ENCODE measurements at places on chromosomes 7 and 10. TPM values are rescaled to one million over a fixed set of nuclear protein-coding genes. Genes with fewer than 3 reads are reported as not detected.

CDK6 gene
- polyA plus RNA-seq, result 1.8 TPM

EMX2 gene
- polyA plus RNA-seq, result 14.4 TPM

PDK4 gene
- polyA plus RNA-seq, result 156 TPM

GRID2IP gene
- polyA plus RNA-seq, result 0.15 TPM

IPMK gene
- 2.3 TPM for polyA plus RNA-seq

DNA sequence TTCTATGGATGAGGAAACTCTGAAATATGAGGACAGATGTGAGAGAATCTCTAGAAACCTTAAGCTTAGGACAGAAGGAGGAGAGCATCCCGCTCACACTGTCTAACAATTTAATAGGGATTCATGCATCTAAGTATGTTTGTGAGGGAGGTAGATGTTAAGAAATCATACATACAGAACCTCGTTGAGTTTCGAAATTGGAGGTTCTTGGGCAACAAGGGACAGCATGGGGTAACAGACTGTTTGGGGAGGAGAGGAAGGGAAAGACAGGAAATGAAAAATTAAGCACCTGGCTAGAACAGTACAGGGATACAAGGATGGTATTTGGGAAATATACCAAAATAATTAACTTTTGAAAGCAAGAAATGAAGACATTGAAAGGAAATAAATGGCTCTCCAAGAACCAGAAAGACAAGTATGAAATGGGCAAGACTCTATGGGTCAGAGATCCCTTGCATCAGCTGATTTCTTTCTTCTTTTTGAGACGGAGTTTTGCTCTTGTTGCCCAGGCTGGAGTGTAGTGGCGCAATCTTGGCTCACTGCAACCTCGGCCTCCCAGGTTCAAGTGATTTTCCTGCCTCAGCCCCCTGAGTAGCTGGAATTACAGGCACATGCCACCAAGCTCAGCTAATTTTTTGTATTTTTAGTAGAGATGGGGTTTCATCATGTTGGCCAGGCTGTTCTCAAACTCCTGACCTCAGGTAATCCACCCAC lies 207.9 kb downstream of the CTNNA3 start:
- no peak overlapping the region for H3K27ac ChIP-seq
- DNase-seq, result no peak
- no peaks in the 10 kb centered on the region for H3K27me3 ChIP-seq
- no peaks in the 10 kb centered on the region for H3K4me1 ChIP-seq
- no peaks in the 10 kb centered on the region for H3K36me3 ChIP-seq
- H3K4me3 ChIP-seq, result no peak overlapping the region

DNA sequence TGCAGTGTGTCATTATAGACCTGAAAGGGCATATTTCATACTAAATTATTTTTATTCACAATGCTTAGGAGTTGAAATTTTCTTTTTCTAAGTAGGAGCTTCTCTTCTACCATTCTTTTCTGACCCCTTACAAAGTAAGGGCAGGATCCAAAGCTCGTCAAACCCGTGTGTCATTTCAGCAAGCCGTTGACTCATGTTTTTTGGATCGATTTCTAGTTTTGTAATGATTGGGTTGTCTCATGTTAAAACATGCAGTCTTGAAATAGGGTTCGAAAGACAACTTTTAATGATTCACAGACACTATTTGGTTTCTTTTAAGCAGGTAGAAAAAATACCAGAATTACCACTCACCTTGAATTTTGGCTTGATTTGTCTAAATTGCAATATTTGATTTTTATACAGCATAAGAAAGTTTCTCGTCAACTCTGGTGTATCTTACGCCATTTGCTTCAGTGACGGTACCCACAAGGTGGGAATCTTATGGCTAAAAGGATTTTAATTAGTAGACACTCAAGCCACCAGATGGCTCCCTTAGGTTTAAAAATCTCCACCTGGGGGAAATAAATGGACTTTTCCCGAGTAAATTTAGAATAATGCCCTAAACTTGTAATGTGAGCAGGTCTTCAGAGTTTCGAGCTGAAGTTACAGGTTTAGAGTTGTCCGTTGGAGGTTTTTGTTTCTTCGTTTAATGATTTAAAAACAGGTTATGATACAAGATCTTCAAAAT lies 283.4 kb downstream of the CCDC3 start:
- no peaks in the 10 kb centered on the region for H3K4me1 ChIP-seq
- no peak for DNase-seq
- H3K4me3 ChIP-seq, result no peak overlapping the region
- no peaks in the 10 kb centered on the region for H3K36me3 ChIP-seq
- no peak overlapping the region for H3K27ac ChIP-seq

DNA sequence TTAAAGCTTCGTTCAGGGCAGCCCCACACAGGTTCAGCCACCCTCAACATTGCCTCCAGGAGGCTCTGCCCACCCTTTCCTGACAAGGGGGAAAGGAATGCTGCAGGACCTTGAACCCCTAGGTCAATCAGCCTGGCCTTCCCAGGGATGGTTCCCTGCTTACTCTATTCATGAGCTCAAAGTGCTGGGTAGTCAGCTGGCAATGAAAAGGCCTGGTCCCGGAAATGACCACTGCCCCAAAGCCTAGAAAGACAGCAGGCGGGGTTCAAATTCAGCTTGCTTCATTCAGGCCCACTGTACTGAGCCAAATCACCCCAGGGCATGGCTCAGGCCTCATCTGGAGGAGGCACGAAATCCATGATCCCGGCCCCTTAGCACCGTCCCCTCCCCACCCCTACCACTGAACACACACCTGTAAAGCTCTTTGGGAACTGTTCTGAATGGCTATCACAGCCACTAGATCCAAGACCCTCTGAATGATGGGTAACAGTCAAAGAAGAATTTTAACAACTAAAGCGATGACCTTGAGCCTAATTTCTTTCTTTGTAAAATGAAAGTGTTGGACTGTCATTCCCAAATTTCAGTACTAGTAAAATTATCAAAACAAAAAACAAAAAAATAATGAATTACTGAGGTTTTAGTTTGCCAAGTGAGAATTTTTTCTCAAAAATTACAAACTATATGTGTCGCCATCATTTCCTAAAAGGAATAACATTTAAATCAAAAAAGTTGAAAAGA lies 1.0 kb downstream of the URGCP start:
- no peaks in the 10 kb centered on the region for H3K27me3 ChIP-seq
- no peaks in the 10 kb centered on the region for H3K36me3 ChIP-seq
- peak overlapping the region; percentile 81 for H3K4me3 ChIP-seq
- DNase-seq, result no peak
- H3K27ac ChIP-seq, result no peak overlapping the region
- H3K4me1 ChIP-seq, result peaks cover 12% of the 10 kb centered on the region

DNA sequence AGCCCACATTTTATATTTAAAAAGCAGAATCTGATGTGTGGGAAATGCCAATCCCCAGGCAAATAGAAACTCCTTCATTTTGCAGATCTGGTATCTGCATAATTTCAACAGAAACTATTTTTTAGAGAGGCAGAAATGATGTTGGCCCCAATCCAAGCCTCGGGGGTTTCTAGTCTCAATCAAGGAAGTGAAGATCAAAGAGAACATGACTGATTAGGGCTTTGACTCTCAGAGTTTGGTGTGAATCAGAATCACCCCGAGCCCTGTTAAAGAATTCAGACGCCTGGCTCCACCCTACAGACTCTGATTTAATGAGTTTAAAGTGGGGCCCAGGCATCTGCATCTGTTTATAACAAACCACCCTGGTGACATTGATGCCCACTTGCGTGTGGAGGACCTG lies 36.7 kb upstream of the UBE2H start:
- H3K4me1 ChIP-seq, result peaks cover 2% of the 10 kb centered on the region
- H3K4me3 ChIP-seq, result no peak overlapping the region
- no peak overlapping the region for H3K27ac ChIP-seq
- no peaks in the 10 kb centered on the region for H3K36me3 ChIP-seq
- no peaks in the 10 kb centered on the region for H3K27me3 ChIP-seq
- no peak for DNase-seq

DNA sequence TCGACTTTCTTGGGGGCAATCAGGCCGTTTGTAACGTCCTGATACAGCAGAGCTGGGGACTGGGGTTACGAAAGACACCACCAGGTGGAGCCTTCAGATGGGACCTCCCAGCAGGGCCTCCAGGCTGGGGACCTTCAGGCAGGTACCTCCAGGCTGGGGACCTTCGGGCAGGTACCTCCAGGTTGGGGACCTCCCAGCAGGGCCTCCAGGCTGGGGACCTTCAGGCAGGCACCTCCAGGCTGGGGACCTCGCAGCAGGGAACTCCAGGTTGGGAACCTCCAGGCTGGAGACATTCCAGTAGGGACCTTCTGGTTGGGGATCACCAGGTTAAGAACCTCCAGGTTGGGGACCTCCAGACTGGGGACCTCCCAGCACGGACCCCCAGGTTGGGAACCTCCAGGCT lies 23.5 kb upstream of the GPR146 start:
- no peak overlapping the region for H3K4me3 ChIP-seq
- peaks cover 6% of the 10 kb centered on the region for H3K4me1 ChIP-seq
- no peaks in the 10 kb centered on the region for H3K27me3 ChIP-seq
- H3K36me3 ChIP-seq, result no peaks in the 10 kb centered on the region
- no peak for DNase-seq

DNA sequence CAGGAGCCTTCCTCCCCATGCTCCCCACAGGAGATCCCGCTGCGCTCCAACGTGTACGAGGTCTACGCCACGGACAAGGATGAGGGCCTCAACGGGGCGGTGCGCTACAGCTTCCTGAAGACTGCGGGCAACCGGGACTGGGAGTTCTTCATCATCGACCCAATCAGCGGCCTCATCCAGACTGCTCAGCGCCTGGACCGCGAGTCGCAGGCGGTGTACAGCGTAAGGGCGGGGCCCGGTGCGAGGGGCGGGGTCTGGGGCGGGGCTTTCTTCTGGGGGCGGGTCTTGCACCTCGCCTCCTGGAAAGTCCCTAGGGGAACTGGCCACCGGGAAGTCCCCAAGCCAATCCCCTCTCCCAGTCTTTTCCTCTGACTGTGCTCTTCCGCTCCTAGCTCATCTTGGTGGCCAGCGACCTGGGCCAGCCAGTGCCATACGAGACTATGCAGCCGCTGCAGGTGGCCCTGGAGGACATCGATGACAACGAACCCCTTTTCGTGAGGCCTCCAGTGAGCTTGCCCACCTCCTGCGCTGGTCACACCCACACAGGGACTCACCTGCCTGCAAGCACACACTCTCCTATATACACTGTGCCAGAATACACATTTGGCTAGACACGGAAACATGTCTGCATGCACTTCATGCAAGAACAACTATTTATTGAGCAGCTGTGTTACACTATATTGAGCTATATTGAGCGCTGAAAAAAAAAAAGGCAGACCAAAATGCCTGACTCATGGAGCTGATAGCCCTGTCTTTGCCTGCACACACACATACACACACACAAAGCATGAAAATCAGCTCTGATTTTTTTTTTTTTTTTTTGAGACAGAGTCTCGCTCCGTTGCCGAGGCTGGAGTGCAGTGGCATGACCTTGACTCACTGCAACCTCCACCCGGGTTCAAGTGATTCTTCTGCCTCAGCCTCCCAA lies 32.7 kb upstream of the VSIR start:
- H3K4me3 ChIP-seq, result no peak overlapping the region
- no peak for DNase-seq
- no peaks in the 10 kb centered on the region for H3K27me3 ChIP-seq
- H3K4me1 ChIP-seq, result no peaks in the 10 kb centered on the region

DNA sequence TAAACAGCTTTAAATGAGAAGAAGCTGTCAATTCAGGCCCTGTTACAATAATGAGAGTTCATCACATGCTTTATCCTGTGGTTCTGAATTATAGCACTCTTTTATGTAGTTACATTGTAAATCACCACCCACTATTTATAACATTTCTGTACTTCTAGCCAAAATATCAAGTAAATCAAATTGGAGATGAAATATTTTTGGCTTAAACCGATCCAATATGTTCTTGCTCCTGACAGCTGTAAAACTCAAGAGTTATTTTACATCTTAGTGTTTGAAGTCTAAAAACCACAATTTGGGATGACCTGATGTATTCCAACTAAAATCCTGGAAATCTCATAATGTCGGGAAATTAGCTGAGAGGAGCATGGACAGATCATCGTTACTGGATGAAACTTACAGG lies 371.2 kb upstream of the LRRN3 start:
- H3K27me3 ChIP-seq, result no peaks in the 10 kb centered on the region
- DNase-seq, result no peak
- no peaks in the 10 kb centered on the region for H3K36me3 ChIP-seq

DNA sequence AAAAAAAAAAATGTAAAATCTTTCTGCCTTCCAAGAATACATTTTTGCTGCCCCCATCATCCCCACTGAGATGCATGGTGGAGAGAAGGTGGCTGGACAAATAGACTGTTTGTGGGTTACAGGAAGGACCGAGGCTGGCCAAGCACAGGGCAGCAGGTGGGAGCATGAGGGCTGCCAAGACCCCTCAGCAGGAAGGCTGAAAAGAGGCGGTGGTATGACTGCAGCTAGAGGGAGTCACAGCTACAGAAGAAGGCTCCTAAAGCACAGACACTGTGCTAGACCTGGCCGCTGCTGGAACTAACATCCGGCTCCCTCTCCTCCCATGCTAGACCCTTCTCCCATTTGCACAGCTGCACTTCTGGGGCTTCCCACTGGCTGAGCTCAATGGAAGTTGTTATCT lies 289.6 kb downstream of the TCERG1L start:
- H3K27me3 ChIP-seq, result no peaks in the 10 kb centered on the region
- no peak overlapping the region for H3K4me3 ChIP-seq
- no peaks in the 10 kb centered on the region for H3K36me3 ChIP-seq
- no peaks in the 10 kb centered on the region for H3K4me1 ChIP-seq

GRCh38 chr10:86662186-86663045 lies 5.9 kb upstream of the LDB3 start:
- no peak overlapping the region for H3K27ac ChIP-seq
- no peak for DNase-seq
- H3K4me3 ChIP-seq, result no peak overlapping the region
- peaks cover 17% of the 10 kb centered on the region for H3K4me1 ChIP-seq
- H3K36me3 ChIP-seq, result no peaks in the 10 kb centered on the region

GRCh38 chr10:133279326-133280226 lies 2.9 kb upstream of the ADAM8 start:
- H3K4me3 ChIP-seq, result no peak overlapping the region
- H3K27me3 ChIP-seq, result no peaks in the 10 kb centered on the region
- no peak overlapping the region for H3K27ac ChIP-seq
- H3K36me3 ChIP-seq, result no peaks in the 10 kb centered on the region

DNA sequence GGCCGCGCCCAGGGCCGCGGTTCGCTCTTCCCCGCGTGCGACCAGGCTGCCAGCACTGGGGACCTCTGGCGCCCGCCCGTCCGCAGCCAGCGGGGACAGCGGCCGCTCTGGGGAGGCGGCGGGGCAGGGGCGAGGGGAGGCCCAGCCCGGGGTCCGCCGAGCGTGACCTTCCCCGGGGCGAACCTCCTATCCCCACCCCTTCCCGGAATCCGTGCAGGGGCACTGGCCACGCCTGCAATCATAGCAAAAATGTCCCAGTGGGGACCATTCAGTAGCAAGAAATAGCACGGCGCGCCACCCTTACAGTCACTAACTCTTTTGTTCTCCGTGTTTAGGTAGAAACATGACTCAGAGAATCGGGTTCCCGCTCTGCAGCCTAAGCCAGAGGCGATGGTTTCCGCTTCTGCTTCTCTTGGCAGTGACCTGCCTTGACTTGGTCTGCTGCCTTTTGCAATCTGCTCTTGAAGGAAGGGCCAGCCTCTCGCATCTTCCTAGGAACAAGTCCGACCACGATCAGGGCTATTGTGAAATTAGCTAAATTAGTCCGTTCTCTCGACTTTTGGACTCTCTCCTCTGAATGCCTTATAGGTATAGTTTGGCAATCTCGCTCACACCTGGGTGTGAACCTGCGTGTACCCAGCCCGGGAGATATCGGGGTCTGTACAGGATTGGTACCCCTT lies 79.3 kb upstream of the ACBD5 start:
- H3K4me3 ChIP-seq, result no peak overlapping the region
- H3K27me3 ChIP-seq, result no peaks in the 10 kb centered on the region
- no peak overlapping the region for H3K27ac ChIP-seq
- no peaks in the 10 kb centered on the region for H3K36me3 ChIP-seq
- no peak for DNase-seq
- peaks cover 2% of the 10 kb centered on the region for H3K4me1 ChIP-seq

- no peak overlapping the region for H3K27ac ChIP-seq
- H3K36me3 ChIP-seq, result no peaks in the 10 kb centered on the region
- no peak for DNase-seq
- H3K27me3 ChIP-seq, result no peaks in the 10 kb centered on the region
Measured at GRCh38 chr10:75865413-75866299, 434.2 kb downstream of the LRMDA start.
